ENCODE measurements at places on chromosomes 2 and 18.

DNA sequence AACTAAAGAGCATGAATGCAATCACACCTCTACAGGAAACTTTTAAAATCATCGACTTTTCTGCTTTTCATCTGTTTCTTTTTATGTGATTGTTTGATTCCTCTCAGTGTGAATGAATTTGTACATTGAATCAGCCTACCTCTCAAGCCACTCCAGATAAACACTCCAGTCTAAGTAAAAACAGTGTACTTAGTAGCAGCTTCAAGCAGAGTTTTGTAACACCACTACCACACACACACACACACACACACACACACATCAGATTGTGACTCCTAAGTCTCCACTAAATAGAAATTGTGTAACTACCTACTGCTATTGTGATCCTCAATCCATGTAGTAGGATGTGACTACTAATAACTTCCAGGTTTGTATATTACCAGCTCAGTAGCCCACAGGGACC lies 65.3 kb upstream of the EPB41L5 start:
- DNase-seq, result no peak

- DNase-seq, result peak; percentile 19
Observed at GRCh38 chr2:208254118-208254870, 577 bp downstream of the IDH1 start.

DNA sequence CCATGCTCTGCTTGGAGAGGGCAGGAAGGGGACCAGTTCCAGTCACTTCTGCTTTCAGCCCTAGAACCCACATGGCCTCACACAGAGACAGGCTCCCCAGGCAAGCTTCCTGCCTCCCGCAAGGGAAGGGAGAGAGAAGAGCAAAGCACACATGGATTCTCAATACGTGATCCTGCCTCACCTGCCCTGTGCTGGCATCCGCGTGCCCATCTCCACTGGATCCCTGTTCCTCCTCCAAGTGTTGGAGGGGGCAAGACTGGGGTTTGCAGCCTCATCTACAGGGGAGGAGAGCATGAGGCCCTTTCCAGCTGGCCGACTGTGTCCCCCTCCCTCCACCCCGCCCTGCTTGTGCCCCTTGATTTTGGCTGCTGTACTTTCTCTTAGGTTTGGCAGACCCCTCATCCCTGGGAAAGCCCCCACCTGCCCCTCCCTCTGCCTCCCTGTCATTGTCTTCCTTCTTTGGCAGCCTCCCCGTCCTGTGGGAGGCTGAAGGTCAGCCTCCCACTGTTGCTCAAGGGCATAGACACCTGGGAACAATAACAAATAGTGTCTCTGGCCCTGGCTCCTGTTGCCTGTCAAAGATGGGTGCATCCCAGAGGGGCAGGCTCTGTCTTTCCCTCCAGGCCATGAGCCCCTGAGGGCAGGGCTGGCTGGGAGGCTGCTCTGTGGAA lies 22.7 kb downstream of the KCNF1 start:
- no peak for DNase-seq

DNA sequence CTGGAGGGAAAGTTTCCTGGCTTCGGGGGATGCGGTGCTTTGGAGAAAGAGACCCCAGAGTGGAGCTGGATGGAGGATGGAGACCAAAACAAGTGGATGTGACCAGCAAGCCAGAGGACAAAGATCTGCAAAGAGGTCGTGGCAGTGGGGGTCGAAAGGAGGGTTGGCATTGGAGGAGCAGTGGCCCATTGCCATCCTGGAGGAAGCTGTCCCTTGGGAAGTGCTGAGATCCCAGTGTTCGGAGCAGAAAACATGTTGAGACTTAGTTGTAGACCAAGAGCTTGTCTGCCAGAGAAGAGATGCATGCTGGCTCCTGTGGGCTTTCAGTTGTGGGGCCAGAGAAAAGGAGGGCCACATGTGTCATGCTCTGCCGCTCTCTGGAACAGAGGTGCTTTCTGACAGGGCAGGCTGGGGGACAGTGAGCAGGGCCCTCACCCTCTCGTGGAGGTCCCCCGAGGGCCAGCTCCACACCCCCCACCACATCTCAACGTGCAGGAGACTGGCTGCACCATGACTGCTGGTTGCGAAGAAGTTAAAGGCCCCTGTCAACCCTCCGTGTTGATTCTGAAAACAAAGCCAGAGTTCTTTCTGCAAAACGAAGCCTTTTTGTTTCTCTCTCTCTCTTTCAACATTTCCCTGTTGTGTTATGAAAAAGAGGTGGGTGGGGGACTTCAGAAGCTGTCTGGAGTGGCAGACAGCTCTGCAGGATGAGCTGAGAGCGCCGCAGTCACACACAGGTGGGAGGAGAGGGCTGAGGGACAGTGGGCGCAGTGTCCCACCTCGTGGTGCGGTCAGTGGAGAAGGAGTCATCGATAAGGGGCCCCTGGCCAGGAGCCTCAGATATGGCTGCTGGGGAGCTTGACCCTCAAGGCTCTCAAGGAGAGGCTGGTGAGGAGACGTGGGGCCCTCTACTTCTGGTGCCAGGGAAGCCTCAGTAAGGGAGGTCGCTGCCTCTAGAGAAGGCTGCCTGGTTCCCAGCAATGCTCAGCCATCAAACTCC lies 77.6 kb upstream of the BCL2L11 start:
- DNase-seq, result no peak

- DNase-seq, result no peak
Observed at GRCh38 chr2:201233812-201234662, 26.3 kb upstream of the CASP8 start.

DNA sequence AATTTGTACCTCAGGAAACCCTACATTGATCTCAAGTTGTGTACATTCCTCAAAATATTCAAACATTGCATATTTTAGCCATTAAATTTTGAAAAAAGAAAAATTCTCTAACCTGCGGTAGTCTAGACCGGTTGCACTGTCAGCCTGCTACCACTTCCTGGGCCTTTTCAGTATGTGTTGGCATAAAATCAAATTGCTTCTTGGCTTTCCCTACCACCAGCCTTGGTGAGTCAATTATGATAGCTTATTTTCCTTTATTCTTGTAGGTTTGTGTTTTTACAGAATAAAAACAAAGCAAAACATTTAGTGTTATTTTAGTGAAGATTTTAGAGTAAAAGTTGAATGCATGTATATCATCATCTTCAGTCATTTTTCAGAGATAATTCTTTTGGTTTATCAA lies 61.2 kb downstream of the FAM171B start:
- DNase-seq, result no peak

All from NCI-H1417 treated with DMSO at 0.1 percent for 48 hours (cell line).